ENCODE measurements at places on chromosomes 4 and X. TPM values are rescaled to one million over a fixed set of nuclear protein-coding genes. Genes with fewer than 3 reads are reported as not detected.

- peaks cover 9% of the 10 kb centered on the region for H3K4me1 ChIP-seq
- peak; percentile 2 for DNase-seq
- H3K4me3 ChIP-seq, result peak overlapping the region; percentile 85
- no peak overlapping the region for H3K27ac ChIP-seq
- peaks cover 74% of the 10 kb centered on the region for H3K27me3 ChIP-seq
Measured at GRCh38 chr4:174521800-174522182, 497 bp downstream of the HPGD start.

The FREM3 gene
- total RNA-seq, result not detected

GRCh38 chrX:153724252-153725038, at the start of the genes ABCD1 and BCAP31:
ABCD1 (plus strand) TSS chrX:153724856; CDS start chrX:153725267, 411 bp downstream.
BCAP31 (minus strand) TSS chrX:153724387; CDS start chrX:153723244, 1,143 bp downstream.
- H3K4me1 ChIP-seq, result peaks cover 26% of the 10 kb centered on the region
- peak within 1 kb of the TSS; percentile 57 for H3K27ac ChIP-seq
- H3K27me3 ChIP-seq, result no peaks in the 10 kb centered on the region
- peak within 1 kb of the TSS; percentile 86 for H3K4me3 ChIP-seq
- H3K36me3 ChIP-seq, result peaks cover 2% of the 10 kb centered on the region

GRCh38 chr4:25421816-25422525, 44.9 kb downstream of the ANAPC4 start:
- no peaks in the 10 kb centered on the region for H3K4me1 ChIP-seq
- no peak for DNase-seq
- no peak overlapping the region for H3K4me3 ChIP-seq
- no peaks in the 10 kb centered on the region for H3K27me3 ChIP-seq

The BEND4 gene
- total RNA-seq, result 1.0 TPM

The UGT2B15 gene
- total RNA-seq, result not detected

The H2BW2 gene
- 0.20 TPM for total RNA-seq

GRCh38 chrX:18873189-18873791, 110.6 kb downstream of the PHKA2 start:
- H3K27me3 ChIP-seq, result no peaks in the 10 kb centered on the region
- H3K4me3 ChIP-seq, result no peak overlapping the region
- no peaks in the 10 kb centered on the region for H3K4me1 ChIP-seq
- no peak for DNase-seq
- no peak overlapping the region for H3K27ac ChIP-seq

GRCh38 chrX:131789664-131790063, 233.4 kb upstream of the STK26 start:
- H3K4me3 ChIP-seq, result no peak overlapping the region
- no peak overlapping the region for H3K27ac ChIP-seq
- H3K36me3 ChIP-seq, result peaks cover 36% of the 10 kb centered on the region
- H3K4me1 ChIP-seq, result no peaks in the 10 kb centered on the region

DNA sequence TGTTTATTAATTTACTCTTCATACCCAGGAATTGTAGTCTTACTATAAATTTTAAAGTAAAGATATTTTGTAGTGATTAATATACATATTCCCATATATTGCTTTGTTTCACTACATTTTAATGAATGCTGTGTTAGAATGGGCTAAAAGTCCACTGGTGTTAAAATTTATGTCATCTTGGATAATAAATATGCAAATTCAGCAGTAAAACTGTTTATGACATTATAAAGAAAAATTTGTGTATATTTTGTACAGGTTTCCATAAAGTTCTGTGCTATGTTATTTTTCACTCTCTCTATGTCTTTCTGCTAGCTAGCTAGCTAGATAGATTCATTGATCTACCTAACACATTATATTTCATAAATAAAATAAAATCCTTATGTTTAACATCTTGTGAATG, 1071.2 kb downstream of the FAT4 start:
- no peak for DNase-seq
- H3K4me3 ChIP-seq, result no peak overlapping the region
- peaks cover 3% of the 10 kb centered on the region for H3K36me3 ChIP-seq
- no peaks in the 10 kb centered on the region for H3K27me3 ChIP-seq
- H3K27ac ChIP-seq, result no peak overlapping the region

Data from neural crest cell (in vitro differentiated cells).